ENCODE measurements at places on chromosomes 2 and 18. TPM values are rescaled to one million over a fixed set of nuclear protein-coding genes. Genes with fewer than 3 reads are reported as not detected.

DNA sequence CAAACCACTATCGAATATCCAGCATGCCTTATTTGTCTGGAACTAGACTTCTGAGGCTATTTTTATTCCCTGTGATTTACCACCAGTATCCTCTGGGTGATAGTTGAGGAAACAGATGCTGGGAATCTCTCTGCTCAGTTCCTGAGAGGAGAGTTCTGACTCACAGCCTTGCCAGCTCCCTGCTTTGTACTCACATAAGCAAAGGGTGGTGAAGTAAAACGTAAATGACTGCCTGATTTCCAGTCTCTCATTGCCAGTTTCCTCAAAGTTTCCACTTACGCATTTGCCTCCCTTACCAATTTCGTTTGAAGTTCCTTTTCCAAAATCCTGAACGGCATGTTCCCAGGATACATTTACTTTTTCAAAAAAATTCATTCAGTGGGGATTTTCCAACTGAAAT, 69.2 kb upstream of the HNRNPA3 start:
- DNase-seq, result peak; percentile 60

Gene DES
- polyA plus RNA-seq, result 60.1 TPM

Gene HOXD3
- polyA plus RNA-seq, result 2.0 TPM

Gene FRZB
- polyA plus RNA-seq, result 1.9 TPM

Gene CHRND
- polyA plus RNA-seq, result not detected

DNA sequence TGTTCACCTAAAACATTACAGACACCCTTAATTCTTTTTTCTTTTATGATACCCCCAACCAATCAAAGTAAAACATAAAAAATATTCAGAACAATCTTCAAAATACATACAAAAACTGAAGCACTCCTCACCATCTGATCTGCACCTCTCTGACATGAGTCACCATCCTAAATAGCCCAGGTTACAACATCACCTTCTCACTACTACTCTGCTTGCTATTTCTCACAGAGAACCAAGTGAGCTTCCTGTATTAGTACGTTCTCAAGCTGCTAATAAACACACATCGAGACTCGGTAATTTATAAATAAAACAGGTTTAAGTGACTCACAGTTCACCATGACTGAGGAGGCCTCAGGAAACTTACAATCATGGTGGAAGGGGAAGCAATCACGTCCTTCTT, 183.5 kb downstream of the CBLN2 start:
- DNase-seq, result no peak

GRCh38 chr2:46298522-46299353, 1.5 kb downstream of the EPAS1 start:
- DNase-seq, result peak; percentile 78

Gene ALPP
- polyA plus RNA-seq, result not detected

DNA sequence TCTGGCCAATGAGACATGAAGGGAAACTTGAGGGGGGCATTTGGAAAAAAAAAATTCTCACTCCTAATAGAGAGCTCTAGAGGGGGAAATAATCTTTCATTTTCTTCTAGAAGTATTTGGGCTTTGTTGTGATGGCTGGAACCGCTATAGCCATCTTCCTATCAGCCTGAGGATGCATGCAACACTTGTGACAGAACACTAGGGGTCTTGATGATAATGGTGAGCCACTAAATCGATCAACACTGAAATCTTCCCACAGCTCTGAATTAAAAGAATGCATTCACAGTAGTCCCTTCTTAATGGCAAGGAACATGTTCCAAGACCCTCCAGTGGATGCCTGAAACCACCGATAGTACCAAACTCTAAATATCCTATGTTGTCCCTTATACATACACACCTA, 325.3 kb downstream of the LNPK start:
- DNase-seq, result no peak

Gene UBE2E3
- polyA plus RNA-seq, result 31.4 TPM

DNA sequence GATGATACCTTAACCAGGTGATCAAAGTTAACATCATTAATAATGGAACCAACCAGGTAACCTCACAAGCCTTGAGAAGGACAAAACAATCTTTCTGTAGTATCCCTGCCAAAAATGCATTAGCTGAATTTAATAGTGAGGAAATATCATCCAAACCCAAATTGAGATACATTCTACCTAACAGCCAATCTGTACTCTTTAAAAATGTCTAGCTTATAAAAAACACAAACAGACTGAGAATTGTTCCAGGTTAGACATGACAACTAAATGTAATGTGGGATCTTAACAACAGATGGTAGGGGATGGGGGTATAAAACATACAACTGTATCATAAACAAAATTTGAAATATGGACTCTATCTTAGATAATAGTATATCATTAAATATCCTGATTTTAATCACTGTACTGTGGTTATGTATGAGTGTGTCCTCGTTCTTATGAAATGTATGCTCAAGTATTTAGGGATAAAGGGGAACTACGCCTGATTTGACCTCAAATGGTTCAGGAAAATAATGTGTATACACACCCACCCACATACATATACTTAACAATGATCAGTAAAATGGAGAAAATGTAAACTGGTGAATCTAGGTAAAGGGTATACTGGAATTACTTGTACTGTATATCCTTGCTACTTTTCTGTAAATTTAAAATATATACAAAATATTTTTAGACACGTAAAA, 1.7 kb downstream of the FANCL start:
- no peak for DNase-seq

DNA sequence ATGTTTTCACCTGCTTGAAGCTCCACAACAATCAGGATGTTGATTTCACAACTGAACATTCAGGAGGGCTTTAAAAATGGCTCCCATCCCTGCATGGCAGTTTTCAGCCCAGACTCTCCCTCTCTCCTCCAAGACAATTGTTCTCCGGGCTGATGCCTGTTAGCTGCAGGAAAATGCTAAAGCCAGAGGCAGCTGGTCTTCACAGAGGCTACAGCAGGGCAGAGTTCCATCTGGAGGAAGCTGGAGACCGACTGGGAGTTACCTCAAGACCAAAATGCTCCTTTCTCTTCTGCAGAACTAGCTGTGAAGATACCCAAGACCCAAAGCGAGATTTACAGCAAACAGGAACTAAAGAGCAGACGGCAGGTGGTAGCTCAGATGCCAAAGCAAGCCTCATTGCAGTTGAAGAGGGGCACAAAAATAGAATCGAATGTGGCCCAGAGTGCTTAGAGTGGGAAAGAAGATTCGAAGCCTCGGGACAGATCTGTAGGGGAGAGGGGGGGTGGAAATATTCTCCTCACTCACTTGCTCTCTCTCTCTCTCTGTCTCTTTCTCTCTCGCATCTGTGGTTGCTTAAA, 423.6 kb downstream of the ZNF521 start:
- no peak for DNase-seq

GRCh38 chr2:149134335-149134923, 95.9 kb downstream of the LYPD6B start:
- no peak for DNase-seq

DNA sequence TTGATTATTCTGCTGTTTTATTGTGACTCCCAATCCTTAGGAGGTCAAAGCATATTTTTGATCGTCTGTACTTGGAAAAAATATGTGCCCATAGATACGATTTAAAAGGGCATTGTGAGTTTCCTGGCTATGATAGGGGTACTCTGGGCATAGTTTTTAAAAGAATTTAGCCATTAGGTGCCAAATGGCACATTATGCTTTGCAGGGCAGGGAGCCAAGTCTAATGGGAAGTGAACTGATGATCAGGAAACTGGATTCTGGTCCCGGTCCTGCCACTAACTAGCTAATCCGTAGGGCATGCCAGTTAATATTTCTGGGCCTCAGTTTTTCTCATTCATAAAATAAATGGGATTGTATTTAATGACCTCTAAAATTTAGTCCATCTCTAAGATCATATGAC, 189.3 kb downstream of the LTBP1 start:
- no peak for DNase-seq

DNA sequence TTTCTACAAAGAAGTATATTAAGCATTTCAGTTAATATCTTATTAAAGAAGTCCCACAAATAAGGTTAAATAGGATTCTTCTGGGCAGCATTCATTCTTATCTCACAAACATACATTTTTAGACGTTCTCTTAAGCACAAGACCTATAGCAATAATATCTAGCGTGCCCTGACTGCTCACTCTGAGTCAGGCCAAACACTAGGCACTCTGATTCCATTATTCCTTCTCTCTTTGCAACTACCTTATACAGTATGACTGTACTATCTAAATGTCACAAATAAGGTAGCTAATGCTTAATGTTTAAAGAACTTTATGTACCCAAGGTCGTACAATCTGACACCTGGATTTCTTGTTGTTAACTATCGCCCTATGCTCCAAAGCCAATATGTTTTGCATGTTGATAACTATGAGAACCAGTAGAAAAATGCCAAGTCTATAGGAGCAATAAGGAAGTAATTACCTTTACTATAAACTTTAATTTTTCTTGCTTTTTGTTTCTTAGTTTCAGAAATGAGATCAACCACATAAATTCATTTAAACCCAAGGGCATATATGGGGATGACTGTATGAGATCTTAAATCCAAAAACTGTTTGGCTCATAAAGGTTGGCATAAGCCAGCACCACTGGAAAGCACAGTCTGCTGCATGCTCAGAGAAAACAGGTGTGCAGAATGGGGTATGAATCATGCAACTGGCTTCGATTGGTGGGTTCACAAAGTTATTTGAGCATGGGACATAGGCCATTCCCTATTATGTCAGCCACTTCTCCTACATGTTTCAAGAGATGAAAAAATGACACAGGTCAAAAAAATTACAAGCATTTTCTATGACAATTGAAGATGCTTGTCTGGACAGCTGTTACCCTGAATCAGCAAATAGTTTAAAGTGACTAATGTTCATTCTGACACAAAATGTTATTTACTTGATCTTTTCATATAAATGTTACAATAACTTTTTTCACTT, 352.0 kb downstream of the IRS1 start:
- DNase-seq, result no peak

GRCh38 chr2:181104512-181105115, 124.2 kb downstream of the UBE2E3 start:
- no peak for DNase-seq

- peak; percentile 27 for DNase-seq
These were observed 325.0 kb upstream of the PKDCC start for GRCh38 chr2:41722668-41723369.

DNA sequence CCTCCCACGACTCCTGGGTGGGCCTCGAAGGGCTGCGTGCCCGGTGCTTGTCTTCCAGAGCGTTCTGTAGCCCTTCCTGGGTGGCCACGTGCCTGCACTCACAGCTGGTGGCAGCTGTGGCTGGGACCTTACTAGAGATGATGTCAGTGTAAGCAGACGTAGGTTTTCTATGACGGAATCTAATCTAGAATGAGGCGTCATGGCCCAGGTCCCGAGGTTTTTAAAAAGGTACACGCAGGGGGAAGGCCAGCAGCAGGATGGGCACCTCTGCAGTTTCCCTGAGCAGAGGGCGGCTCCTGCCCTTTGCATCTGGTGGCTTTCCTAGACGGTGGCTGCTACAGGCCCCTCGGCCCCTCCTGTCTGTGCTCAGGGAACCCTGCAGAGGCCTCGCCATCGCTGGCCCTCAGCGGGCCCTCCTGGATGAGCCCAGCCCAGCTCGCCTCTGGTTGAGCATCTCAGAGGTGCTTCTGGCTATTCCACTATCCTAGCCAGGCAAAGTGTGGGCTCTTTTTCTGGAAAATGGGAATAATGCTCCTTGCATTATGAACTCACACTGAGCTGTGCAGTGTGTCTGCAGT, 49.6 kb upstream of the PXDN start:
- no peak for DNase-seq

DNA sequence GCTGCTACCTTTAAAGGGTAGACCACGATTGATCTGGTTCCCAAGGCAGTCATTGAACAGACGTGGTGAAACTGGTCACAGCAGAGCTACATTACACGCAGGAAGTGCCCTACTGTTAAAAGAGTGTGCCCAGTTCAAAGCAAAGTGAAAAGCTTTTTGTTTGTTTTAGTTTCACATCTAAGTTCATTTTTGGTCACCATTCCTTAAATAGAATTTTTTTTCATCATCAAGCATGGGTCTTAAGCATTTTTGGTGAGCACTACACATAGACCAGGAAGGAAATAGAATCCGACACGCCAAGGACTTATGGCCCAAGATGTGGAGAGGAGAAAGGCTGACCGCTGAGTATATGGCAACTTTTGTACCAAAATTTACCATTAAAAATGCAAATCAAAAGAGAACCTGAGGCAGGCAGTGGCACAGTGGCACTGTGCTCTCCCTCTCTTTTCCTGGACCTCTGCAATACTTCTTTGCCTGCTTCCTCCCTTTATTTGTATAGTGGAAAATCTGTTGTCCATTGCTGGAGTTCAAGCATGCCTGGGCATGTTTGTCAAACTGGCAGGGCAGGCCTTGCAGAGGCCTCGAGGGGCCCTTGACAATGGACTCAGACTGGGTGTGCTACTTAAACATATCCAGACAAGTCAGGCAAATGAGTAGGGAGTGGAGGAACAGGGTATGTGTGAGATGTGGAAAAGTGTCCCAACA, 42.6 kb upstream of the HNRNPA3 start:
- no peak for DNase-seq

DNA sequence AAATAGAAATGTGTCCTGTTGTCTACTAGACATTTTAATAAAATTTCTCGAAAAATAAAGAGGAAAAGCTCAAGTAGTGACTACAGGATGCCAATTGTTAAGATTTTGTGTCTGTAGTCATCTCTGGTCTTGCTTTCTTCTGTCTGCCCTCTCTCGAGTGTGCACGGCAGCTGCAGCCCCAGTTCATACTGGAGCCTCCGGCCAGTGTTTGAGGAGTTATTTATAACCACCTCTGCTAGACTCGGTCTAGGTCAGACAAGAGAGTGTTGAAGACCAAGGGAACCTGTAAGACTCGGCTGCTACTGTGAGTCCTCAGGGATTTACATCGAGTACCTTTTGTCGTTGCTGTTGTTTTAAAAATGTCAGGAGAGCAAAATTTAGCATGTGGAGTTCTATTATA, 810.1 kb upstream of the POU3F3 start:
- no peak for DNase-seq

GRCh38 chr2:134149904-134150303, 104.0 kb upstream of the MGAT5 start:
- no peak for DNase-seq

Gene ABCA12
- polyA plus RNA-seq, result not detected

- DNase-seq, result no peak
These were observed 435.8 kb upstream of the DDX18 start for GRCh38 chr2:117378653-117379052.

DNA sequence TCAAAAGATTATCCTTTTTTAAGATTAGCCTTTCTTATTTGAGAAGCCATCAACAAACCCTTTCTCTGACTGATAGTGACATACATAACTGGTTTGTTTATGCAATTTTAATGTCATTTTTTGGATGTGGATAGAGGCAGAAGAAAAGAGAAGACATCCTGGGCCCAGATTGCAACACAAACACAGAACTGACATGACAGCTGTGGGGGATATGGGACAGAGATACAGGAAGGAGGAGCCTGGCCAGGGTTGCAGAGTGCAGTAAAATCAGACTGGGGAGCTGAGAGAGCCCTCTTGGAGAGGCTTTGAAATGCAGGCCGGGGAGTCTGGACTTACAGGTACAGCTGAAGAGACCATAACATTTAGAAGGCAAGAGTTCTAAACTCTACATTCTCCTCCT, 65.1 kb downstream of the SIGLEC15 start:
- DNase-seq, result no peak

Gene FLACC1
- 1.0 TPM for polyA plus RNA-seq
